Activated T-cell treated with anti-CD3 and anti-CD28 coated beads for 1 hour (primary cell): ENCODE measurements at places on chromosomes 3 and 15.

GRCh38 chr3:183774631-183775030 lies 50.7 kb downstream of the MAP6D1 start:
- DNase-seq: no peak

GRCh38 chr15:42845581-42845980 lies 75.0 kb downstream of the TTBK2 start:
- DNase-seq: no peak

DNA sequence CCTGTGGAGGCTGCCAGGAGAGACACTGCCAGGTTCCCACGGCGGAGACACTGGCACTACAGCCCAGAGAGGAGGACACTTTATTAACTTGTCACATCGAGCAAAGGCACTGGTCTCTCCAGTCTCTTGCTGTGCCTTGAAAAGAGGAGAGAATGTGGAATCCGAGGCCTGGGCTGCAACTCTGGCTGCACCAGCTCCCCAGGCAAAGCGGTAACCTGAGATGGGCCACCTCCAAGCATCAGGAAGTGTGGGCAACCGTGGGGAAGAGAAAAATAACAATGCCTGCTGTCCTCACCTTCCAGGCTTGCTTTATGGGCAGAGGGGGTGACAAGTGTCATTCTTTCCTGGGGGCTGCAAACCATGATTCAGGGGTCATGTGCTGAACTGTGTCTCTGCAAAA lies 91.6 kb upstream of the RGMA start:
- DNase-seq: no peak

DNA sequence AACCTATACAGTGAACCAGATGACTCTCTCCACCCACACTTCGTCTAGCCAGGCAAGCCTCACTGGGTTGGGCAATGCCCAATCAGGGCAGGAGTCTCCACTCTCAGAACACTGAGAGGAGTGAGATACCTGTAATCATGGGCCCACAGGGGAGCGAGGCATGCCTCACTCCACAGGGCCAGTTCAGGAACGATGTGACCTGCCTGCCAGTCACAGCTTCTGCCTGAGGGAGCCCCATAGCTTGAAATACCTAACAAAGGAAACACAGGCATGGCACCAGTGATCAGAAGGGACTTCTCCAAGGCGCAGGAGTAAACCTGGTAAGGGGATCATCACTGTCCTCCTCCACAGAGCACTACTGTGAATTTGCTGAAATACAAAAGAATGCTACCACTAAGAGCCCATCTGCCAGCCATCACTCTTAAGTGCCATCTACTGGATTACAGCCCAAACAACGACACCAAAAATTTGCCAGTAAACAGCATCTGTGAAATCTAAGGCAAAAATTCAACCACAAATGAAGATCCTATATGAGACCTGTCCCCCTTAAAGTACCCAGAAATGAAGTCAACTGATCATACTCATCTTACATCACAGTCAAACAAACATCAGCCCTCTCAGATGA lies 689.9 kb upstream of the SEMA6D start:
- DNase-seq: no peak

DNA sequence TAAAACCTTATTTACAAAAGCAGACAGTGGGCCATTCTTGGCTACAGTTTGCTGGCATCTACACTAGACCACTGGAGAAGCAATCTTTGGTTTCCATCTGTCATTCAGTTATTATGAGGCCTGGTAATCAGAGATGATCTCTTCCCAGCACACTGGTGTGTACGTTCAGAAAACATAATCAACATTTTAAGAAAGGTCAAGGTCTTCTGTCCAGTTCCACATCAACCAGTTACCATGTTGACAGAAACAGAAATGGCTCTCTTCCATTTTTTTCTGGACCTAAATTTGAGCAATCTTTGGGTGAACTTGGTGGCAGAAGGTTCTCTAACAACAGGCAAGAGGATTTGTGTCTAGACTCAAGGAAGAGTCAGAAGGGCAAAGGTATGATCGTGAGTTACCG lies 29.8 kb upstream of the ARHGEF3 start:
- no peak for DNase-seq

DNA sequence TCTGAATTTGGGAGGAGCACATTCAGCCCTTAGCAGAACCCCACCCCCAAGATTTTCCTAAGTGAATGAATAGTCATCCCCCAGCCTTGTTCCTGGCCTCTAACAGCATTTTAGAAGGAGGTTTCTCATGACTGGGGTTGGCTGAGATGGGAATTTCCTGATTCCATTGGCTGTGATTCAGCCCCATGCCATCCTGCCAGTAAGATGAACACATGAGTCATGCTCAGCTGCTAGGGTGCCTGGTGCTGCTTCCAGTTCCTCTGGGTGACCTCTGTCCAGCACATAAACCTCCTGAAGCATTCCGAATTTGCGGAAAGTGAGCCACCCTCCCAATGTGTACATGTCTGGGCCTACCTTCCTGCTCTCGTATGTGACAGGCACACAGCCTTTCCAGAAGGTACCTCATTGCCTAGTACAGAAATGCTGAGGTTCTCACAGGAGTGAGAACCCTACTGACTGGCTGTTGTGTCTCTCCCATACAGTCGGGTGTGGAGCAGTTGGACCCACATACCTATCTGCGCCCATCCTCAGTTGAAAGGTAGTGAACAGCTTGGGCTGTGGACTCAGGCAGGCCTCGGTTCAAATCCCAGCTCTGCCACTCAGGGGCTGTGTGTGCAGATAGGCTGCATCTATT lies 91.7 kb downstream of the APBA2 start:
- no peak for DNase-seq

- DNase-seq: no peak
These were observed 21.9 kb upstream of the P2RY13 start for GRCh38 chr3:151351219-151351618.
